ENCODE measurements at places on chromosomes 2 and 18. TPM values are rescaled to one million over a fixed set of nuclear protein-coding genes. Genes with fewer than 3 reads are reported as not detected.

Gene MBD1
- 76.6 TPM for total RNA-seq

- H3K27me3 ChIP-seq, result no peaks in the 10 kb centered on the region
- H3K4me1 ChIP-seq, result no peaks in the 10 kb centered on the region
- H3K27ac ChIP-seq, result no peak overlapping the region
- no peak for DNase-seq
- H3K4me3 ChIP-seq, result no peak overlapping the region
- no peaks in the 10 kb centered on the region for H3K36me3 ChIP-seq
Observed at GRCh38 chr2:216222650-216223352, 113.7 kb downstream of the XRCC5 start.

GRCh38 chr2:11027195-11027594 lies 115.5 kb downstream of the KCNF1 start:
- H3K4me1 ChIP-seq, result no peaks in the 10 kb centered on the region
- H3K36me3 ChIP-seq, result no peaks in the 10 kb centered on the region
- no peak for DNase-seq
- no peak overlapping the region for H3K4me3 ChIP-seq

- H3K27ac ChIP-seq, result no peak overlapping the region
- H3K27me3 ChIP-seq, result no peaks in the 10 kb centered on the region
- DNase-seq, result no peak
- H3K36me3 ChIP-seq, result no peaks in the 10 kb centered on the region
Observed at GRCh38 chr18:52937840-52938239, 597.8 kb downstream of the DCC start.

GRCh38 chr2:174835797-174836255 lies 71.6 kb upstream of the CHRNA1 start:
- H3K36me3 ChIP-seq, result no peaks in the 10 kb centered on the region
- no peak overlapping the region for H3K27ac ChIP-seq
- no peaks in the 10 kb centered on the region for H3K27me3 ChIP-seq
- H3K4me1 ChIP-seq, result no peaks in the 10 kb centered on the region

DNA sequence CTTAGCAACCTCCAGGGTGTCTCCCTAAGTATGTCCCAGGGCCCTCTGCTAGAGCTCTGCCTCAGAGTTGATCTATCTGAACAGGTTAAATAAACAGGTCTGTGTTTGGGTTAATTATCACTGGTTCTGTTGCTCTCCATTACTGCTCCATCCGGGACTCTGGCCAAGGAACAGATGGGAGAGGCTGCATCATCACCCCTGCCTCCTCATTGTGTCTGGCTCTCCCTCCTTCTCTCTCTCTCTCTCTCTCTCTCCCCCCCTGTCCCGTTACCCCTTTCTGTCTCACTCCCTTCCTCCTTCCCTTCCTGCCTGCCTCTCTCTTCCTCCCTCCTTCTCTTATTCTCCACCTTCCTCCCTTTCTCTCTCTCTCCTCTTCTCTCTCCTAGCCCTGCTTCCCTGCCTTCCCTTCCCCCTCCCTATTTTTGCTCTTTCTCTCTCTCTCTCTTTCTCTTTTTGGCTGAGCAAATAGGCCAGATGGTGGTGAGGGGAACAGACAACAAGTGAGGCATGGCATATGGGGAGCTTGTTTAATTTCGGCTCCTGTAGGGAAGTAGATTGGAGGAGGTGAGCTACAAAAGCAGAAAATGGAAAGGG lies 62.1 kb downstream of the SETBP1 start:
- no peaks in the 10 kb centered on the region for H3K4me1 ChIP-seq
- H3K4me3 ChIP-seq, result no peak overlapping the region
- no peaks in the 10 kb centered on the region for H3K27me3 ChIP-seq
- no peak overlapping the region for H3K27ac ChIP-seq

- no peaks in the 10 kb centered on the region for H3K36me3 ChIP-seq
- peak; percentile 91 for DNase-seq
- H3K27ac ChIP-seq, result no peak overlapping the region
- H3K27me3 ChIP-seq, result no peaks in the 10 kb centered on the region
- no peak overlapping the region for H3K4me3 ChIP-seq
- H3K4me1 ChIP-seq, result no peaks in the 10 kb centered on the region
Observed at GRCh38 chr2:46275995-46276394, 21.2 kb upstream of the EPAS1 start.

- no peak for DNase-seq
- no peaks in the 10 kb centered on the region for H3K36me3 ChIP-seq
- no peak overlapping the region for H3K4me3 ChIP-seq
- no peaks in the 10 kb centered on the region for H3K27me3 ChIP-seq
- H3K4me1 ChIP-seq, result no peaks in the 10 kb centered on the region
- no peak overlapping the region for H3K27ac ChIP-seq
Observed at GRCh38 chr2:177597759-177598158, 205.2 kb downstream of the AGPS start.

Gene GDF7
- 16.4 TPM for total RNA-seq

DNA sequence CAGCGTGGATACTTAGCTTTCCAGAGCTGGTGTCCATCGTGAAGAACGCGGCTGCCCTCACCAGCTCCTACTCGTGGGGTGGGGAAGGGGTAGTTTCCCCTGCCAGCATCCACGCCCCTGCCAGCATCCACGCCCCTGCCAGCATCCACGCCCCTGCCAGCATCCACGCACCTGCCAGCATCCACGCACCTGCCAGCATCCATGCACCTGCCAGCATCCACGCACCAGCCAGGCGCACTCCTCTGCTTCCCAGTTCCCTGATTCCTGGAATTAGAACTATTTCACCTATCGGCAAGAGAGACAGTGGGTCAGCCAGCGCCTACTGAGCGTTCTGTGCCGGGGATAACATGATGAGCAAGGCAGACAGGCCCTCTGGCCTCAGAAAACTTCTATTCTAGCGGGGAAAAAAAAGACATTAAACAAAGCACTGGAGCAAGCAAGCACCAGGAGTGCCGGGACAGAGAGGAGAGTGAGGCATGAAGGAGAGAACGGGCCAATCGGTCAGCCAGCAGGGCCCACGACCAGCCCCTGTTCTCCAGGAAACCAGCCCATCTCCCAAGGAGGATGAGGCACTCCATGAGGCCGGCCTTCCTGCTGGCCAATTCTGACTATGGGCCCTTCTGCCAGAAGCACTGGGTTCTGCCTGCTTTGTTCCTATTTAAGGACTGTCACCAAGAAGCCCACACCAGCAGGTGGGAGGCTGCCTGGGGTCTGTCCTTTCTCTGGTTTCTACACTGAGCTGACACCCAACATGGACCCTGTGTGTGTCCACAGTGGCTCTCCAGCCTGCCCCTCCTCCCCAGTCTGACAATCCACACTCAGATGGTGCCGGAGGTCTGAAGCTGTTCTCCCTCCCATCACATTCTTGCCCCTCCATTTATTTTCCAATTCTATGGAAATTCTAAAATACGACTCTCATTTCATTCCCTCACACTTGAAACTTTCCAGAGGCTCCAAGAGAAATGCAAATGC lies 78.4 kb upstream of the SALL3 start:
- H3K36me3 ChIP-seq, result no peaks in the 10 kb centered on the region
- no peaks in the 10 kb centered on the region for H3K27me3 ChIP-seq
- no peak overlapping the region for H3K4me3 ChIP-seq
- H3K4me1 ChIP-seq, result no peaks in the 10 kb centered on the region

DNA sequence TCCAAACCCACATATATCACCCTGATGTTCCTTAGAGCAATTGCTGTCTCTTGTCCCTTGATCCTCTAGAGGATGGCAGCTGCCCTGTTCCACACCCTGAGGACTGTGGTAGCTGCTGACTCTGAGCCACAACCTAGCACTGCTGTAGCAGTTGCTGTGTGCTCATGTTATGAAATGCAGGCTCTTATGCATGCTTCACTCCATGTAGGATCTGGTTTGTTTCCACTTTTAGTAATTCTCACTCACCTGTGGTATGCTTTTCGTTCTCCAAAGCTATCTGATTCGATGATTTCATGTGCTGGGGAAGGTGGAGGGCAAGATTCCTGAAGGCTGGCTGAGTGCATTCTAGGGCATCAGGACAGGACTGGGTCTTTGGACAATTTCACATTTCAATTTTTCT lies 649.0 kb upstream of the RAB6C start:
- H3K36me3 ChIP-seq, result no peaks in the 10 kb centered on the region
- no peaks in the 10 kb centered on the region for H3K27me3 ChIP-seq
- H3K27ac ChIP-seq, result no peak overlapping the region
- DNase-seq, result no peak
- H3K4me1 ChIP-seq, result no peaks in the 10 kb centered on the region
- no peak overlapping the region for H3K4me3 ChIP-seq

DNA sequence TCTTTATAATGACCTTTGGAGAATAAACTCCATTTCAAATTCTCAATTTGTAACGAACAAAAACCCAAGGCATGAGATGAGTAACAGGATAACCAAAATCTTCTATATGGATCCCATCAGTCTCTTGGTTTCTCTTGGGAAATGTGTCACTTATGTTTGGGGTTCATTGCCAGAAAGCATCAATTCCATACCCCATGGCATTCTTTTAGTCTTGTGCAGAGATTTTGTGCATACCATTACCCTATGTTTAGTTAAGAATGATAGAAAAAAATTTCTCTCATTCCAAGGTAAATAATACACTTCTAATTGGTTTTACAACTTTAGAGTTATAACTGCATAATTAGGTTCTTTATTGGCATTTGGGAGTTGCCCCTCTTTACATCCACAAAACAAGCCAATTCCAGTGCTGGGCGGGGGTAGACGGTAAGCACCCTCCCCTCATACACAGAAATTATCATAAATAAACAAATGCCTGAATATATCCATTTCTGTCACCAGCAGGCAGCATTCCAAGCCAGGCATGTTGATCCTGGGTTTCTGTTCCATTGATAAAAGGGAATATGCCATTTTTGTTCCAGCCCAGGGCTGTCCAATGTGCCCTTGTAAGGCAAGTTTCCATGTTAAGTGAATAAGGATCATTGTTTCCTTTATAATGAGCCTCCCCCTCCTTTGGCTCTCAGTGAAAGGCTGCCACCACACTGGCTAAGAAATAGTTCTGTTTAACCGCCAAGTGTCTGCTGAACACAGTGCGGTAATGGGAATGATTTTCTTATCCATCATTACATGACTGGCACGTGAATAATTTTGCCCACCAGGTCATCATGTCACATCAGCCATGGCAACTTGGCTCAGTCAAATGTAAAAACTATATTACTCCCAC lies 680.1 kb upstream of the ZEB2 start:
- no peak overlapping the region for H3K27ac ChIP-seq
- H3K4me1 ChIP-seq, result no peaks in the 10 kb centered on the region
- no peaks in the 10 kb centered on the region for H3K27me3 ChIP-seq
- H3K4me3 ChIP-seq, result no peak overlapping the region
- H3K36me3 ChIP-seq, result no peaks in the 10 kb centered on the region
- DNase-seq, result no peak

Gene PPP1R1C
- 1.6 TPM for total RNA-seq

DNA sequence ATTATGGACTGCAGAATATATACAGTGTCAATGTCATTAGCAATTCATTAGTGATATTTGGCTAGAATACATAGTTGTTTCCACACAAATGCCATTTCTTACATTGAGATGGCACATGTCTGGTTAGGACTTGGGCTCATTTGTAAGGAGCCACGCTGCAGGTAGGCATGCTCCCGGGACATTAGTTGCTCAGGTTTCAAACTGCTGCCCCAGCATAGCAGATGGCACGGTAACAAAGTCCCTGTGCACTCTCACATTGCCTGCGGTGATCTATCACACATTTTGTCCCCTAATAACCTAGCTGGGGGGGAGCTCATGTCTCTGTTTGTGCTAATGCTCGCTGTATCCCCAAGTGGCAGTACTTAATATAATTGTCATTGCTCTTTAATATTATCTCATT lies 185.1 kb downstream of the NEDD4L start:
- no peaks in the 10 kb centered on the region for H3K4me1 ChIP-seq
- DNase-seq, result no peak
- no peaks in the 10 kb centered on the region for H3K36me3 ChIP-seq
- H3K27ac ChIP-seq, result no peak overlapping the region
- H3K4me3 ChIP-seq, result no peak overlapping the region

Gene CTIF
- total RNA-seq, result 87.1 TPM

- no peaks in the 10 kb centered on the region for H3K4me1 ChIP-seq
- DNase-seq, result no peak
- H3K4me3 ChIP-seq, result no peak overlapping the region
- no peaks in the 10 kb centered on the region for H3K27me3 ChIP-seq
- H3K36me3 ChIP-seq, result no peaks in the 10 kb centered on the region
Observed at GRCh38 chr2:213722565-213722964, 438.3 kb downstream of the SPAG16 start.

Gene NOL4
- total RNA-seq, result 0.62 TPM

- no peaks in the 10 kb centered on the region for H3K27me3 ChIP-seq
- no peaks in the 10 kb centered on the region for H3K4me1 ChIP-seq
- no peak overlapping the region for H3K4me3 ChIP-seq
- DNase-seq, result no peak
- H3K27ac ChIP-seq, result no peak overlapping the region
Observed at GRCh38 chr2:64212346-64212745, 68.1 kb upstream of the PELI1 start.

Gene SULT1C2
- total RNA-seq, result 2.8 TPM

DNA sequence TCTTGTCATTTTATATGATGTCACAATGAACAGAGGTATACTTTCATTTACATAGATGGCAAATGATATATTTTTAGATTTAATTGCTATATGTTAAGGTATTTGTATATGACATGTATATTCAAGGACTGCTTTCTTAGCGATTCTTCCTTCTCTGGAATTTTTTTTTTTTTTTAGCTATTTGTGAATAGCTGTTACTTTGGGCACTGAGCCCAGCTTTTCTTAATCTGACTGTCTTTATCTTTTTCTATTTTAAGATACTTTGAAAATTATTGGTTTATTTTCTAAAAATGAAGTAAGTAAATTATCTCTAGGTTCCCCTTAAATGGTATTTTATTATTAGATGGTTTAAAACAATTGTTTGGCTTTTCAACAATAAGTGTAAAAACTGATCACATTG lies 4.0 kb upstream of the GLS start:
- H3K4me3 ChIP-seq, result no peak overlapping the region
- no peaks in the 10 kb centered on the region for H3K36me3 ChIP-seq
- H3K27ac ChIP-seq, result no peak overlapping the region
- no peak for DNase-seq

Gene FHOD3
- total RNA-seq, result 42.0 TPM

- no peaks in the 10 kb centered on the region for H3K4me1 ChIP-seq
- no peaks in the 10 kb centered on the region for H3K36me3 ChIP-seq
- H3K27me3 ChIP-seq, result no peaks in the 10 kb centered on the region
- DNase-seq, result no peak
- no peak overlapping the region for H3K27ac ChIP-seq
- H3K4me3 ChIP-seq, result no peak overlapping the region
Observed at GRCh38 chr18:43917520-43917919, 640.2 kb upstream of the SYT4 start.

DNA sequence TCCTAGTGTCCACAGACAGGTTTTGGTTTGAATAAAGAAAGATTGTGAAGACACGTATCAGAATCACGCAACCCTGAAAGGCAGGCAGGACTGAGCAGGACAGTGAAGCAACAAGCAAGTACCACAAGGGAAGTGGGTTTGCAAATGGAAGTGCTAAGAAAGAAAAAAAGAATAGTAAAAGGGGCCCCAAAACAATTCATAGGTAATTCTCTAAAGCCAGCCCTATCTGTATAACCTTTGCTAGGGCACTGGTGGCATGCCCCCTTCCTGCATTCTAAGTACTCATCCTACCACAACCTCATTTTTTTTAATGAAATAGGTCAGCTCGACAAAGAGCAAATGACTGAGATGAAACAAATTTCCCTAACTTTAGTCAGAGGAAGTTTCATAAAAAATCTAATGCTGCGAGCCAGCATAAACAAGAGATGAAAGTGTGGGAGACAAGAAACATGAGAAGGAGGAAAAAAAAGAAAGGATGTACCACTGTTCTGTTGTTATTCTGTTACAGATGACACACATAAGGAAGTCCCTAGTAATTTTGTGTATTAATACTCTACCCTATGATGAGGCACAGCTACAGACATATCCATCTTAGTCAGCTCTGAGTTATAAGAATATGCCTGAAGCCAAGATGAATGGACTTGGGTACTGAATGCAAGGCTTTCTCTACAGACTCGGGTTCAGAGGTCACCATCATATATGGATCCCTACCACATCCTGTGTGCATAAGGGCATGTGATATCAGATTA lies 32.2 kb downstream of the IKZF2 start:
- no peak overlapping the region for H3K27ac ChIP-seq
- no peaks in the 10 kb centered on the region for H3K27me3 ChIP-seq
- no peak for DNase-seq
